Esophagus squamous epithelium (tissue), 5 donors: ENCODE measurements at places on chromosomes 5 and 9.

GRCh38 chr5:15695215-15695731, 195.3 kb downstream of the FBXL7 start:
- no peak for DNase-seq
- H3K36me3 ChIP-seq: no peaks in the 10 kb centered on the region
- peaks cover 9% of the 10 kb centered on the region for H3K4me1 ChIP-seq
- no peak overlapping the region for H3K27ac ChIP-seq

DNA sequence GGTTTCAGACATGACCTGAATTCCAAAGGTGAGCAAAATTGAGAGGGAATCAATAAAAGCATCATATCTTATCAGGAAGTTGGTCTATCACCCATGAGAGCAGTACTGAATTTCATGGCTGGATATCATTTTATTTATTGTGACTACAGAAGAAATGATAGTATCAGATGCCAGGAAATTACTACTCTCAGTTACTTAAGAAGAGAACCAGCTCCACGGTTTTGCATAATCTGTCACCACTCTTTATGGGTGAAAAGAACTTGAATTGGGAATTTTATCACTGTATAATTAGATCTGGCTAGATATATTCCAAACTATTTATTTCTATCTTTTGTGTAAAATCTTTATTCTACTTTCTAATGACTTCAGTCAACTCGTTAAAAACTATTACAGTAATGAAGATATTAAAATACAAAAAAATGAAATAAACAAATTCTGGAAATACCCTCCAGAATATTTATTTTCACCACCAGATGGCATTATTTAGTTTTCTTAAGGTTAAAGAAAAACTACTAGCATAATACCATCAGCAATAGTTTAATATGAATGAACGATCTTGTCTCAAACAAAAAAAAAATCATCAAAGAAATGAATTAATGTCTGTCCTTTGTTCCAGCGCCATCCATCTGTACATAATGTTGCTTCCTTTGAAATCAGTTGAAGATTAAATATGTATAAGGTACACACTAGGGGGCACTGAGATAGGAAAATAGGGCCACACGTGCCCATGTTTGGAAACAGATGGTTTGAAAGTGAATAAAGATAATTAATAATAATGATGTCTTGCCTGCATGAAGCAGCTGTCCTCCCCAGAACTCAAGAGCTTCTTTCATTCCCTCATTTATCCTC, 84.7 kb upstream of the SLCO6A1 start:
- H3K4me3 ChIP-seq: no peak overlapping the region
- no peaks in the 10 kb centered on the region for H3K36me3 ChIP-seq
- no peak overlapping the region for H3K27ac ChIP-seq
- no peaks in the 10 kb centered on the region for H3K4me1 ChIP-seq
- no peaks in the 10 kb centered on the region for H3K27me3 ChIP-seq

DNA sequence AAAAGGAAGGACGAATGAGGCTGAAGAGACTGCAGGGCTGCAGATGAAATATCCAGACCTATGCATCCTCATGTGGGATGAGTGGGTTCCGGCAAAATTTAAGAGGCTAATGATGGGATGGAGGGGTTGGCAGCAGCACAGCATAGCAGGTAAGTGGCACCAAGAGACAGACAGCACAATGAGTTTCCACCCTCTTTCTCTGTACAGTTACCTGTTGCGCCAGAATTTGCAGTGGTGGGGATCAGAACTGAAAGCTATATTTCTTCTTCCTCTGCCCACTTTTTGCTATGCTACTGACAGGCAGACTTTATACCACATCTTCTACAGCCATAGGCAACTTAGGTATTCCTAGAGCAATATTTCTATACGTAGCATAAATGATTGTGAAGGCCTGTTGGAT, 227.0 kb downstream of the EPB41L4A start:
- H3K4me1 ChIP-seq: no peaks in the 10 kb centered on the region
- H3K36me3 ChIP-seq: no peaks in the 10 kb centered on the region
- no peak for DNase-seq
- H3K27ac ChIP-seq: no peak overlapping the region
- no peaks in the 10 kb centered on the region for H3K27me3 ChIP-seq

GRCh38 chr9:126461608-126462007, 135.0 kb downstream of the MVB12B start:
- H3K4me1 ChIP-seq: no peaks in the 10 kb centered on the region
- no peaks in the 10 kb centered on the region for H3K36me3 ChIP-seq
- no peak overlapping the region for H3K4me3 ChIP-seq
- no peaks in the 10 kb centered on the region for H3K27me3 ChIP-seq

- H3K4me3 ChIP-seq: no peak overlapping the region
- DNase-seq: no peak
- no peaks in the 10 kb centered on the region for H3K27me3 ChIP-seq
These were observed 56.2 kb upstream of the ZSWIM6 start for GRCh38 chr5:61275841-61276240.

GRCh38 chr5:151095341-151096000, 14.6 kb upstream of the TNIP1 start:
- H3K27ac ChIP-seq: peak overlapping the region; percentile 69
- peaks cover 54% of the 10 kb centered on the region for H3K4me1 ChIP-seq
- no peaks in the 10 kb centered on the region for H3K36me3 ChIP-seq
- no peak for DNase-seq
- H3K4me3 ChIP-seq: no peak overlapping the region

GRCh38 chr5:10293907-10294662, 13.6 kb downstream of the CMBL start:
- peaks cover 6% of the 10 kb centered on the region for H3K4me1 ChIP-seq
- H3K4me3 ChIP-seq: no peak overlapping the region
- no peaks in the 10 kb centered on the region for H3K27me3 ChIP-seq
- H3K36me3 ChIP-seq: no peaks in the 10 kb centered on the region
- no peak for DNase-seq
